ENCODE measurements at places on chromosomes 3 and 15.

DNA sequence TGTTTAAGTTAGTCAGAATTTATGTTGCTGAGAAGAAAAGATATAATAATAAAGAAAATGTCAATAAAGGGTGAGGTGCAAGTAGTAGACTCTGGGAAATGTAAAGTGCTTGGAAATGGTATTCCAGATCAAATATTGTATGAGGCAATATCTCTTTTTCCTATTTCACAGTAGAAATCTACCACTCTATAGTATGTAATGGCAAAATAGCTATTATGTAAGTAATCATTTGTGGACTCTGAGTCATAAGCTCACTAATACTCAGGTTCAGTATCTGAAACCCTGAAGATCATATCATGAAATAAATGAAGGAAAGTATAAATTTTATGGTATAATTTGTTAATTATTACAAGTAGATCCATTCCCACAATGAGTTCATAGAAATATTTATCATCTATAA lies 322.1 kb downstream of the PYDC2 start:
- no peak for DNase-seq

GRCh38 chr3:172030181-172030580 lies 9.2 kb upstream of the FNDC3B start:
- no peak for DNase-seq

DNA sequence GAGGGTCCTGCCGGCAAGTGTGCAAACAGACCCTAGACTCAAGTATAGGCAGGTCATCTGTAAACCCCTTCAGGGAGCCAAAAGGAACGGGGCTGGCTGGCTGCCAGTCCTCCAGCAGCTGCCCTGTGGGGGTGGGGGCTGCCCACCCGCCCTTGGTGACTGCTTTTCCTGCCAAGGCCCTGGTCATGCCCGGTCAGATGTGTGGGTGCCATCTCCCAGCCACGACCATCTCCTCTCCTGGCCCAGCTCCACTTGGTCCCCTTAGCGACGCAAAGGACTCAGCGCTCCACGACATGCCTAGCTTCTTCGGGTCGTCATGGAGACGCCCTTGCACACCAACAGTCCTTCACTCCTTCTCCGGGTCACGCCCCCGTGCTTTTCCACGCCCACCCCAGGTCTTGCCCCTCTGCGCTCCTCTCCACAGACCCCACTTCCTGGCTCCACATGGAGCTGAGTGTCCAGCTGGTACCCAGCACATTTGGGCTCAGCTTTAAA lies 2.4 kb downstream of the MUC4 start:
- no peak for DNase-seq

GRCh38 chr3:167030082-167030725 lies 349.9 kb downstream of the ZBBX start:
- peak; percentile 47 for DNase-seq

DNA sequence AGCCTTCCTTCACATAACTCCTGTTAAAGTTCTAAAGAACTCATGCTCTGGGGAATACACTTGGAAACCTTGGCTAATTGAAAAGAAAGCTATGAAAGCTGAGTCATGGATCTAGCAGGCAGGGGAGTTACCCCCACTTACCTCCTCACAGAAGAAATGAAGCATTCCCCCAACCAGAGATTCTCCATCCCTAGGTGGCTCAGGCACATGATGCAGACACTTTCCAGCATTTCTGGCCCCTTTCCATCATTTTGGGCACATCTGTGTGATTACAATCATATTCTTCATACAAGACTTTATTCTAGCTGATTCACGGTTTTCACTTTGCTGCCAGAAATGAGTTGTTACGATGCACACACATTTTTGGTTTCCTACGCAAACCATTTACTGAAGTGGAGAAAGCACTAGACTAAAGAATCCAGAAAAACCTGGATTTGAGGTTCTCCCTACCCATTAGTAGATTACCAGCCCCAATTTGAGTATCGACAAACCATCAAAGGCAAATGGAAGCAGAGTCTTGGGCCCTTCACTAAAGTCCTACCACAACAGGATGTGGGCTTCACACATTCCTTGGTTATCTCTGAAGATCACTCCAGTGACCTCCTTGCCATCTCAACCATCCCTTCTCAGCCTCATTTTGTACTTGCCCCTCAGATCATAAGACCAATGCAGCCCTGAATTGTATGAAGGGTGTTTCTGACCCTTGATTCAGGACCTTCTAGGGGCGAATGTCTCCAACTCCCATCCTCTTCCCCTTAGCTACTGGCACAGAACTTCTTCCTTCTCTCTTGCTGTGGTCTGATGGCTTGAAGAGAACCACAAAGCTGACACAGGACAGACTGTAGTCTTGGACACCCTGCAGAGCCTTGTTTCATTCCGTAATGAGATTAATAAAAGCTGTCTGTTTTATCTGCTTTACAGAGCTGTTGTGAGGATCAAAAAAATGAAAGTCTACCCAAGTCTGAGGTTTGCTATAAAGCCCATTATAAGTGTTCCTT lies 42.5 kb upstream of the SNRK start:
- DNase-seq, result no peak

GRCh38 chr3:44186111-44186672 lies 55.5 kb upstream of the TOPAZ1 start:
- no peak for DNase-seq

DNA sequence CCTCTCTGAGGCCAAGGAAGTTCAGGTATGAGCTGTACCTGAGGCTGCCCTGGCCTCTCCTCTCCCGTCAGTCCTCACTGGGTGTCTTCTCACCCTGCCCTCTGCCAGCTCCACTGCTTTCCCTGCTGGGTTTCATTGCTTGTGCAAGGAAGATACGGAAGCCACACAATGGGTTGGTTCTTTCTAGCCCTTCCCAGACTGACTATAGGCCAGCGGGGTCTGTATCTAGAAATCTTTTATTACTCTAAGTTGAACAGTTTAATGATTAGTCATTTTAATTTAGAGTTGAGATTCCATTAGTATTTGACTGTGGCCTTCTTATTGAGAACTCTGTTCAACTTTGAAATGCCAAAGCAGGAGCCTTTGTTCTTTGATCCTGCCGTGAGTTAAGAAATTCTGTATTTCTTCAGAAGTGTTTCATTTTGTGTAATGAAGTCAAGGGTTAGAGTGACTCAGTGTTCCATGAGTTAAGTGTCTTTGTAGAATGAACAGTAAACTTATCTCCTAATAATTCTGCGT lies 16.2 kb downstream of the C3orf62 start:
- DNase-seq, result no peak

DNA sequence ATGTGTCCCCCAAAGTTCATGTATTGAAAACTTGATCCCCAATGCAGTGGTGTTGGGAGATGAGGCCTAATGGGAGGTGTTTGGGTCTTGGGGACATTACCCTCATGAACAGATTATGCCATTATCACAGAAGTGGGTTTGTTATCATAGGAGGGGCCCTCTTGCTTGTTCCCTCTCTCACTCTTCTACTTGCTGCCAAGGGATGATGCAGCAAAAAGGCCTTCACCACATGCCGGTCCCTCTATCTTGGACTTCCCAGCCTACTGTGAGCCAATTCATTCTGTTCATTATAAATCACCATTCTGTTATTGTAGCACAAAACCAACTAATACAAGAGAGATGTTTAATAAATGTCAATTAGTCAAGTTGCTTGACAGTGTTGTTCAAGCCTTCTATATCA lies 47.2 kb downstream of the FAM227B start:
- DNase-seq, result no peak

- DNase-seq, result peak; percentile 40
Measured at GRCh38 chr3:113626503-113627371, 69.7 kb downstream of the USF3 start.

GRCh38 chr3:59001675-59002074 lies 48.1 kb downstream of the CFAP20DC start:
- DNase-seq, result peak; percentile 10

- no peak for DNase-seq
Measured at GRCh38 chr15:77877869-77878577, 199.5 kb downstream of the TBC1D2B start.

GRCh38 chr15:56950979-56951378 lies 32.5 kb downstream of the TCF12 start:
- DNase-seq, result no peak

DNA sequence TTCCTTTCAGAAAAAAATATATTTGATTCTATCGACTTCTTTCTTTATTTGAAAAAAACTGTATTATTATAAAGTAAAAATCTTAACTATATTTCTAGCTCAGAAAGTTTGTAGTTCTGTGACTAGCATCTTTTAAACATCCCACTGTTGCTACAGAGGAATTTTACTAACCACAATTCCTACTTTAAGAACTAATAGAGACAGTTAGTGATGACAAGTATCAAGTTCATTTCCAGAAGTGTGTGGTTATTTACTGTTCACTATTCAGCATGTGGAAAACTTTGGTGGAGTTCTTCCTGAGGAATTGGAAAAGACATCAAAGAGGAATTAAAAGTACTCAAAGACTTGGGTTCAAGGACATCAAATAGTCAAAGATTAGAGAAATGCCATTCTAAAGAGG lies 524.1 kb upstream of the CBLB start:
- DNase-seq, result no peak

GRCh38 chr3:129441782-129442181 lies 1.8 kb downstream of the IFT122 start:
- DNase-seq, result peak; percentile 55

- peak; percentile 85 for DNase-seq
Measured at GRCh38 chr3:56137415-56137814, 330.9 kb downstream of the ERC2 start.

DNA sequence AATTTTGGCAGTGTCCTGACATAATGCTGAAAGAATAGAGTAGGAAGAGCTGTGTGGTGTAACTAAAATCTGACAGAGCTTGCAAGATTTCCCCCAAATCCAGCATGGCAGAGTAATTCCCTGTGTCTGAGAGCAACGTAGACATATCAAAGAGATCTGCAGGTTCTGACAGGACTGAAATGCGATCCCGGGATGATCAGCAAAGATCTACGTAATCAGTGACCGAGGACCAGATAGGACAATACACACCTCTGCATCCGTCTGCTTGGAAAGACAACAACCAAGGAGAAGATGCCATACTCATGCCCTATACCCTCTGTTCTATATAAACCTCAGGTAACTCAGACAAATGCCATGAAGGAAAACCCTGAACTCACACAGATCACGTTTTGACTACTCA lies 26.6 kb upstream of the SYNPR start:
- no peak for DNase-seq

DNA sequence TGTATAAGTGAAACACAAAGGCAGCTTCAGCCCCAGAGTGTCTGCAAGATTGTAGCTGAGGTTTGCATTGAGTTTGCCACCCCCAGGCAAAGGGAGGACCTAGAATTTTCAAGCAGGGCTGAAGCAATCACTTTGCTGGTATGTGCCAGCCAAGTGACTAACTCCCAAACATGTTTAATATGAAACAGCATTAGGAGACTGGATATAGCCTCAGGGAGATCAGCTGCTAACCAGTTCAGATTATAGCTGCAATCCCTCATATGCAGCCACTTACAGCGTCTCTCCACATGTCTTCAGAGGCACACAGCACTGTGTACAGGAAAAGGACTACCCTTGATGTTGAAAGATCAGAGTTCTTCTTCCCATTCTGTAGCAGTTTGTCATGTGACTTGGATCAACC lies 38.4 kb upstream of the PPP2R3A start:
- no peak for DNase-seq

DNA sequence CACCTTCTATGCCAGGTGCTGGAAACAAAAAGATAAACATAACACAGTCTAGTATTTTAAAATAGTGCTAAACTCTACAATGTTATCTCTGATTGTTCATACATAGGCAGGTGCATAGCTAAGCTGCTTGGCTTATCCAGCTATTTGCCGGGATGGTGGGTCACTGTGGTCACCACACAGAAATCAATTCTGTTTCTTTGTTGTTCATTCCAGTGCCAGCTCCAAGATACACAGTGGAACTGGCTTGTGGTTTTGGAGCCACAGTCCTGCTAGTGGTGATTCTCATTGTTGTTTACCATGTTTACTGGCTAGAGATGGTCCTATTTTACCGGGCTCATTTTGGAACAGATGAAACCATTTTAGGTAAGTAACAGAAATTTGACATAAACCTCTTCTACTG lies 130.2 kb downstream of the IL1RAP start:
- DNase-seq, result no peak

- DNase-seq, result no peak
Measured at GRCh38 chr3:71984843-71985613, 200.1 kb upstream of the PROK2 start.
